ENCODE measurements at places on chromosomes 5 and 9.

DNA sequence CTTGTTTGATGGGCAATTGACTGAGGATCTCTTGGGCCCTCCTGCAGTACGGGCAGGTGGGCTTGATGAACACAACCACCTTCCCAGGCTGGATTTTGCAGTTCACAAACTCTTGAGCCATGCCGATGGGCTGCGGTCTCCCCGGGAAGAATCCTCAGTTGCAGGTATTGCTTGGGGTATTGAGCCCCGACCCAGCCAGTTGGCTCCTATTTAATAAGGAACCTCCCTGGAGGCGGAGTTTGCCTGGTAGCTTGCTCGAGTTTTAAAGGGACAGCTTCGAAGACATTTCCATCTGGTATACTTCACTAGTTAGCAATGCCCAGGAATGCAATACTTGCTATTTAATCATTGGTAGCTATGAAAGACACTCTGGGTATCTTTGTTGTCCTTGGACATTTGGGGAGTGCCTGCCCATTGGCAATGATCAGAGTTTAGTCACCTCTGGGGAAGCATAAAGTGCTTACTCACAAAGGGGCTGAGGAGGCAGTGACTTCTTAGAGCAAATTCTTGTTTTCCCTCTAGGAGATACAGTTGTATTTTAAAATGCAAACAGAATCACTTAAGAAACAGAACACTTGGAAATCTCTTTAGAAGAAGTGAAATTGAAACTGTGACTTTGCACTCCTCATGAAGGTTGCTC is at the start of gene GLRX:
GLRX (minus strand) TSS at position 185 of the 640 bp plus-strand sequence; CDS start at position 121, 64 bp downstream.
- peak; percentile 50 for DNase-seq

DNA sequence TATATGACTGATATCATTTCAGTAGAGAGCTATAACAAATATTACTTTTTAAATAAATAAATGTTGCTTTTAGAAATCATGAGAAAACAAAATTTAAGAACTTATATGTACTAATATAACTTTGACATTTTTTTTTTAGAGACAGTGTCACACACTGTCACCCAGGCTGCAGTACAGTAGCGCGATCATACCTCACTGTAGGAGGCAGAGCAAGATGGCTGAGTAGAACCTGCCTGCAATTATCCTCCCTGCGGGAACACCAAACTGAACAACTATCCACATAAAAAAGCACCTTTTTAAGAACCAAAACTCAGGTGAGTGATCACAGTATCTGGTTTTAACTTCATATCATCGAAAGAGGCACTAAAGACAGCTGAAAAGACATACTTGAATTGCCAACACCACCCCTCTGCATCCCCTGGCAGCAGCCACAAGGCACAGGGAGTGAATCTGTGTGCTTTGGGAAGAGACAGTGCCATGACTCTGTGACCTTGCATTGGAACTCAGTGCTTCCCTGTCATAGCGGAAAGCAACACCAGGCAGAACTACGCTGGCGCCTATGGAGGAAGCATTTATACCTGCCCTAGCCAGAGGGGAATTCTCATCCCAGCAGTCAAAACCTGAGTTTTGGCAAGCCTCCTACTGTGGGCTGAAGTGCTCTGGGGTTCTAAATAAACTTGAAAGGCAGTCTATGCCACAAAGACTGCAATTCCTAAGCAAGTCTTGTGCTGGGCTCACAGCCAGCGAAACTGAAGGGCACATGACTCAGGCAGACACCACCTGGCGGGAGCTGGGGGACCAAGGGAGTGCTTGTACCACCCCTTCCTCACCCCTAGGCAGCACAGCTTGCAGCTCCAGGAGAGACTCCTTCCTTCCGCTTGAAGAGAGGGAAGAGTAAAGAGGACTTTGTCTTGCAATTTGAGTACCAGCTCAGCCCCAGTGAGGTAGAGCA is 142.7 kb downstream of the FBXL17 start:
- no peak for DNase-seq

DNA sequence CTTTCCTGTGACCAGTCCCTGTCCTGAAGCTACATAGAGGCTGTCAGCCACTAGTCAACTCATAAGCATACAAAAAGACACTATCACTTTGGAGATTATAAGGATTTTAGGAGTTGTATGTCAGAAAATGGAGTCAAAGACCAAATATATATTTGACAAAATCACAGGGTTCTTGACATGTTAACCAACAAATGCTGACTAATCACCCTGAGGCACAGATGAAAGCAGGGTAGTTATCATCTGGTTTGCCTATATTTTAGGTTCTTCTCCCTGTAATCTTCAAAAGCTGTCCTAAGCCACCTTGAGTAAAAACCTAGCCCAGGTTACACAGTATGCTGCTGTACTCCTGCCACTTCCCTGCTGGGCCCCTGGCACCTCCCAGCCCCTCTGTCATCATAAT is 64.7 kb upstream of the ERCC6L2 start:
- DNase-seq: no peak

GRCh38 chr9:5841771-5842573 is 9.1 kb upstream of the ERMP1 start:
- DNase-seq: peak; percentile 17

GRCh38 chr5:1445689-1446601 is 705 bp upstream of the SLC6A3 start:
- no peak for DNase-seq

DNA sequence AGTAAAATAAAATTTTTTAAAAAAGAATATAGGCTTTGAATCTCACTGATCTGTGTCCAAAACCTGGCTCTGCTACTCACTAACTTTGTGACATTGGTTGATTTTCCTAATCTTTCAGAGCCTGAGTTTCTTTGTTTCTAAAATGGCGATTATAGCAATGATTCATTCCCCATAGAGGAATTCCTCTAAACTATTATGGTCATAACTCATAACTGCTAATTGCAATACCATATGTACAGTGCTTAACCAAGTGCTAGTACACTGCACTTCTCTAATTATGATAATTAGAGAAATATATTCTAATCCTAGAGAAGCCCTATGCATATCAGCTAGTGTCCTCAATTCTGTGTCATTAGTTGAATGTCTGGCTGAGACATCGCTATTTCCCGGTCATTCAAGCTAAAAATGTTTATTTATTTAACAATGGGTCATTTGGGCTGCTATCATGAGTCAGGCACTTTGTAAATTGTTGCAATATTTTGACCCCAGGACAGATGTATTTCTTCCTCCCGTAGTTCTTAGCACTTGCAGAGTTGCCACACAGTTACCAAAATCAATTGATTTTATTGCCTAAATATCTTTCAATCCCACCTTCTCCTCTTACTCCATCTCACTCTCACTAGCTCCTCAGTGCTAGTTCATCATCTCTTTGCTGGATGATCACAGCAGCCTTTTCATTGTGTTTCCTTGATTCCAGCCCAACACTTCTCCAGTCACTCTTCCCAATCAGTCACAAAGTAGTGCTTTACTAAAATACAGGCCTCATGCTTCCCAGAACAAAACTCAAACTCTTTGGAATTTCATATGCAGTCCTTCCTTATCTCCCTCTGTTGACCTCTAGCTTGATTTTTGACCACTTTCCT is 200.9 kb upstream of the PAPPA start:
- no peak for DNase-seq

DNA sequence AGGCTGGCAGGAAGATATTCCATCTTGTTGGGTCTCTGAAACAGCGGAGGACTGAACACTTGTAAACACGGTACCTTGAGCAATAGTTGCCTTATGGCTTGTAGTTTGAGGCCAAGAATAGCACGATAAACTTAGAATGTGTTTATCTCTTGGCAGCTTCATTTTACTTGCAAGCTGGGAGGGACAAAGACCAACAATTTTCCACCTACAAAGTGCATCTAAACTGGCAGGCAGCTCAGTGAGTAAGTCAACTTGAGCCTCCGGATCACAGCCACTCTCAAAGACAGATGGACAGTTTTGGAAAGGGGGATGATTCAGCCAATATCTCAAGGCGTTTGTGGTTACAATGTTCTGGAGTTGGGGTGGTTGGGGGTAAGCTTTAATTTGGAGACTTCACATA is 652.6 kb downstream of the CETN3 start:
- no peak for DNase-seq

- DNase-seq: no peak
Measured at GRCh38 chr5:148290271-148291195, 21.7 kb upstream of the SPINK7 start.

DNA sequence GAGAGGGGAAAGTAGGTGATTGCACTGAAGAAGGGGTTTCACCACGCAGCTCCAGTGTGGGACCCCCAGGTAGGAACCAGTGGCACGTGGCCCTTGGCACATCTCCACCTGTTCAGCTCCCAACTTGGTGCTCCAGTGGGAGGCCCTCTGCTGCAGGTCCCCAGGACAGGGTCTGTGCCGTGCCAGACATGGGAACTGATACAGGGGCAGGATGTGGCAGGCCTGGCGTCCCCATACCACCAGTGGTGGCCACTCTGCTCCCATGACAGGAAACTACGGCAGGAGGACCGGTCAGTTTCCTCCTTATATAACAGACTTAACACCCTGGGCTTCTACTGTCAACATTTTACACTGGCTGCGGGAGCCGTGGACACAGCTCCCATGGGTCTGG is 67.3 kb downstream of the PSMB7 start:
- DNase-seq: no peak

DNA sequence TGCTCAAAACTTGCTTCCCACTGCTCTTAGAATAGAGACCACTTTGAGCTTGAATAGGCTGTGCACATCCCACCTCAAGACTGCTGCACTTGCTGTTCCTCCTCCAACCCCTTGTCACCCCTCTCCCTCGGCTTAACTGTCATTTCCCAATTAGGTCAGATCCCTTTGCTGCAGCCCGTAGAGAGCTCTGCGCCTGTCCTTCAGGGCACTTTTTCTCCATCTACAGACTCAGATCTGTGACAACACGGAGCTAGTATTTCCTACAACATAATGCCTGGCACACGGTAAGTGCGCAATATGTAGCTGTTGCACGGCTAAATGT is 485 bp upstream of the HABP4 start:
- DNase-seq: no peak

GRCh38 chr9:31140316-31140715 is 1244.1 kb upstream of the ACO1 start:
- no peak for DNase-seq

- no peak for DNase-seq
Measured at GRCh38 chr9:94084314-94084713, at the start of gene PTPDC1. Gene PTPDC1 (plus strand): TSS chr9:94084464. CDS start chr9:94084531, 67 bp downstream.

- DNase-seq: no peak
Measured at GRCh38 chr5:65076251-65076869, 307.6 kb downstream of the CWC27 start.

- no peak for DNase-seq
Measured at GRCh38 chr9:31854187-31854586, 530.3 kb upstream of the ACO1 start.

DNA sequence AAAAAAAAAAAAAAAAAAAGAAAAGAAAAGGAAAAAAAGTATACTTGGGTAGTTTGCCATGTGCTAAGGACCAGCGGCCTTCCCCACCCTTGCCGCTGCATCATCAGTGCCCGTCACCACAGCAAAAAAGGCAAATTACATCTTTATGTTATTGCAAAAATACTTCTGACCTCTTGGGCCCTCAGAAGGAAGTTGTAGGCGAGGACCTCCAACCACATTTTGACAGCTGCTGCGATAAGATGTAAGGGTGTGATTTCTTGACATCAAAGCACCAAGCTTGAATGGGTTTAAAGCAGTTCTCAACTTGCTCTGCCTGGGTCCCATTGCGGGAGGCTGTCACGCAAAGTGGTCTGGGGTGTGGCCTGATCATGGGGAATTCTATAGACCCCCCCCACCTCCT is 39.2 kb downstream of the DMRT1 start:
- DNase-seq: no peak

DNA sequence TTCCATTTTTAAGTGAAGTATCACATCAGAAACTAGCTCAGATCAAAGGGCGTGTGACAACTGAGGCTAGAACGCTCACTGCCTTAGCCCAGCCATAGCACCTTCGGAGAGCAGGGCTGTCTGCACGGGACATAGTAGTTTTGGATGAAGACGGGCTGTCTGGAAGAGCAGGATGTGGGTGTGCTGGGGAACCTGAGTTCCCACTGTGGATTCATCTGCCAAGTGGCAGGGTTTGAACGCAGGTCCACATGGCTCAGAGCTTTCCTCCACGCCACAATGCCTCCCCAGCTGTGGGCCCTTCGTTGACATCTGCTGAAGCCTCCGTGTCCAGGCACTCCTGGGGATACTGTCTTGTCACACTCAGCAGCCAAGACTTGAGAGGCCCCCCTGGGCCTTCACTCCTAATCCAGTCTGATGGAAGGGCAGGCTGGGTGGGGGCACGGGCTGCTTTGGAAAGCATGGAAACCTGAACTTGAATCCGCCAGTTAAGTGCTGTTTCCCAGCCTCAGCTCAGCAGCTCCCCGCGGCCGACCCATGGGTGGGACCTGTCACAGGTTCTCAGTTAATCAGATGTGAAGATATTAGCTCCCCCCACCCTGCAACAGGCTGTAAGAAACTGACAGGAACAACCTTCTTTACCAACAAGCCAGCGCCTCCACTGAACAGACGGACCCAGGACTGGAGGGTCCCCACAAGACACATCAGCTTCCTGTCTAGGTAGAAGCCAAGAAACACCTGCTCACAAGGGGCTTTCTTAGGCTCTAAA is 228.1 kb downstream of the FANCC start:
- DNase-seq: no peak

DNA sequence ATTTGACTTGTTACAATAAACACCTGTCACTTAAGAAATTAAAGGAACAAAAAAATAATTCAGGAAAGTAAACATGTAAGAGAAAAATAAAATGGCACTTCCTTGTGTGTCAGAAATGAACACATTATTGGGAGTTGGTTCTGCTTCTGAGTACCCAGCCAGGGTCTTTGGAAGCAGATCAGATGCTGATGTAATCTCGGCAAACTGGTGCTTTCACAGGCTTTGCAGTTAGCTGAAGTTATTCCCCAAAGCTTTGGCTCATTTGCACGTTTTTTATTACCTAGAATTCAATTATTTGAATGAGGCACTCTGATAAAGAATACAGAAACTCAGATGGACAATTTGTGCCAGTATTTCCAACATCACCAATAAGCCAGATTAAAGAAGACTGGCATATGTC is 10.9 kb downstream of the CDH18 start:
- no peak for DNase-seq

GRCh38 chr9:27335075-27335474 is 38.1 kb upstream of the EQTN start:
- no peak for DNase-seq

- no peak for DNase-seq
Measured at GRCh38 chr5:112979723-112980122, 3.1 kb downstream of the DCP2 start.

GRCh38 chr5:39100851-39101396 is 26.7 kb upstream of the RICTOR start:
- no peak for DNase-seq

Measured in T-helper 22 cell (primary cell).